ENCODE measurements at places on chromosomes 7 and 10.
A peak's percentile ranks its signal among the peaks of the same experiment; 100 is the strongest.

DNA sequence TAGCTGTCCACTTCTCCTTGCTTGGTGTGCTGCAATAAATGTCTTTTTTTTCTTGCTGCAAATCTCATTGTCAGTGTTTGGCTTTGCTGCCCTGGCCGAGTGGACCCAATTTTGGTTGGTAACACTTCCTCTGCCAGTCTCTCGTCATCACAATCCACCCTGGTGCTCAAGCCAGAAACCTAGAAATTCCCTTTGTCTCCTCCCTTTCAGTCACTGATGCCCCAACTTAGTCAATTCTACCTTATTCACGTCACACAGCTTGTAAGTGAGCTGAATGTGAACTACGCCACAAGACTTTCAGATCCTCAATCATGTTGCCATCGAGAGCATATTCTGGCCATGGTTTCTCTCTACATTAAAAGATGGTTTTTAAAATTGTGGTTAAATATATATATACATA lies 13.0 kb upstream of the FRA10AC1 start:
- DNase-seq: no peak

DNA sequence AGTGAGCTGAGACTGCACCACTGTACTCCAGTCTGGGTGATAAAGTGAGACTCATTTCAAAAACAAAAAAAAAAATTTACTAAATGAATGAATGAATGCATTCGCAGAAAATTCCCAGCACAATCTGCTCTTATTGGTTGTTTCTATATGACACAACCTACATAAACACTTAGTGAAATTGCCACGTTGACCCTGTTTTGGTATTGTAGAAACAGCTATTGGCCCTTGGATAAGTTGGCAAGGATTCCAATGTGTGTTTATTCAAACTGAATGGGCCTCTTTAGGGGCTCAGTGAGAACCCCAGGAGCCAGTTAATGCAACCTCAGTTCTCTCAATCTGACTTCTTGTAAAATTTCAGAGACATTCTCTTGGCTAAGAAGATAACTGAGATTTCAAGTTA lies 66.0 kb downstream of the HHEX start:
- no peak for DNase-seq

DNA sequence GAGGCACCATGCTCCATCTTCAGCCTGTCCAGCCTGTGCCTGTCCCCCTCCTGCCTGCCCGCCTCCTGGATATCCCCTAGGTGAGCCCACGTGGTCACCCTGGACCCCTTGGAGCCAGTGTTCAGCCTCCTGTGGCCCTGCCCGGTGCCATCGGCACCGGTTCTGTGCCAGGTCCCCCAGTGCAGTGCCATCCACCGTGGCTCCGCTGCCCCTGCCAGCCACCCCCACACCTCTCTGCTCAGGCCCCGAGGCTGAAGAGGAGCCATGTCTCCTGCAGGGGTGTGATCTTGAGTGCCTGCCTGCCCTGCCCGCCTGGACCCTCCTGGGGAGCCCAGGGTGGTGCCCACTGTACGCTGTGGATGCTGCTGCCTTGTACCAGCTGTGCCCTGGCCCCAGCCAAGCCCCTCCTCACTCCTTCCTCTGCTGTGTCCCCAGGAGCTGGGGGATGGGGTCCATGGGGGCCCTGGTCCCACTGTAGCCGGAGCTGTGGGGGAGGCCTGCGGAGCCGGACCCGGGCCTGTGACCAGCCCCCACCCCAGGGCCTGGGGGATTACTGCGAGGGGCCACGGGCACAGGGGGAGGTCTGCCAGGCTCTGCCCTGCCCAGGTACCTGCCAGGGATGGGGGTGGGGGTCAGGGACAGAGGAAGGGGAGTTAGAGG lies 26.2 kb upstream of the ZNF862 start:
- no peak for DNase-seq

DNA sequence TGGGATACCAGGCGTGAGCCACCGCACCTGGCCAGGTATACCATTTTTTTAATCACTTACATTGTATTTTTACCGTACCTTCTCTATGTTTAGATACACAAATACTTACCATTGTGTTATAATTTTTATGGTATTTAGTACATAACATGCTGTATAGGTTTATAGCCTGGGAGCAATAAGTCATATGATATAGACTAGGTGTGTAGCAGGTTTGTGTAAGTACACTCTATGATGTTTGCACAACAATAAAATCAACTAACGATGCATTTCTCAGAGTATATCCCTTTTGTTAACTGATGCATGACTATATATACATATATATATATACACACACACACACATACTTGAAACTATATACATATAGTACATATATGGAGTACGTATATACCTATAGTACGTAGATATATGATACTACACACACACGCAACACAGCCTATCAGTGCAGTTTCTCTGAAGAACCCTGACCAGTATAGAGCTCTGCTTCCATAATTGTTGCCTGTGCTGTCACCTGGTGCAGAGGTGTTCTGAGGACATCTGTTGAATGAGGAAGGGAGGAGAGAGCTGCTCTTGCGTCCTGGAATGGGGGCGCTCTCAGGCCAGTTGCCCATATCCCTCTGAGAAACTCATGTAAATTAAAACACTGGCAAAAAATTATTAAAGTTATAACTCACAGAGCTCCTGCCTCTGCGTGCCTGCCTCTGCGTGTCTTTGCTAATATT lies 315.3 kb downstream of the FGFR2 start:
- DNase-seq: no peak

GRCh38 chr7:32206987-32207386 lies 136.8 kb upstream of the PDE1C start:
- no peak for DNase-seq

GRCh38 chr7:159094023-159094740 lies 50.5 kb downstream of the VIPR2 start:
- DNase-seq: no peak

GRCh38 chr7:37150180-37150579 lies 298.5 kb downstream of the ELMO1 start:
- DNase-seq: no peak

DNA sequence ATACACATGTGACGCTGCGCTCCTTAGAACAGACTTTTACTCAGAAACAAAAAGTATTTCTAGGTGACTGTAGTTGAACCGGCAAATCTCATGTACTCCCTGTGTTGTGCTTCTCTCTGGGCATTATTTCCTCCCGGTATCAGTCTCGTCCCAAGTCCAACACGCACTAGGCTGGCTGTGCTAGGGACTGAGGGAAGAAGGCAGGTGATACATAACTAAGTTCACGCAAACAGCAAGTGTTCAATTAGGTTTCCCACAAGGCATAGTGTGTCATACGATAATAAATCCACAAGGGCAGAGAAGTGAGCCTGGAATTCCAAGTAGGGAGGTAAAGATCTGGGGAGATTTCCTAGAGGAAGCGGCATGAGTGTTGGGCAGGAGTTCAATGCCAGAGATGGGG lies 20.4 kb downstream of the FAM53B start:
- DNase-seq: no peak

DNA sequence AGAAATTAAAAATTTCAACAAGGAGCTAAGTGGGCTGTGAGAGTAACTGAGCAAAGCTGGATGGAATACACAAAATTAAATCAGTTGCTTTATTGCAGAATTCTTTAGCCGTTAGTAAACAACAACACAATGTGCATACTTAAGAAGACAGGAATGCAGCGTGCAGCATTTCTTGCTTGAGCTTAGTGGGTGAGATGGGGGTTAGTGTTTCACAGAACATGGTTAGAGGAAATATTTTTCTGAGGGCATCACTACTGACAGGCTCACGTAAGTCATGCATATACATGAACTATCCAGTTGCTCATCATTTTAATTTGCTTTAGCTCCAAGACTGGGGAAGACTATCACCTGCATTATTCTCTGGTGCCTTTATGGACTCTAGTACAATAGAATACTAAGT lies 80.8 kb downstream of the CD36 start:
- DNase-seq: no peak

DNA sequence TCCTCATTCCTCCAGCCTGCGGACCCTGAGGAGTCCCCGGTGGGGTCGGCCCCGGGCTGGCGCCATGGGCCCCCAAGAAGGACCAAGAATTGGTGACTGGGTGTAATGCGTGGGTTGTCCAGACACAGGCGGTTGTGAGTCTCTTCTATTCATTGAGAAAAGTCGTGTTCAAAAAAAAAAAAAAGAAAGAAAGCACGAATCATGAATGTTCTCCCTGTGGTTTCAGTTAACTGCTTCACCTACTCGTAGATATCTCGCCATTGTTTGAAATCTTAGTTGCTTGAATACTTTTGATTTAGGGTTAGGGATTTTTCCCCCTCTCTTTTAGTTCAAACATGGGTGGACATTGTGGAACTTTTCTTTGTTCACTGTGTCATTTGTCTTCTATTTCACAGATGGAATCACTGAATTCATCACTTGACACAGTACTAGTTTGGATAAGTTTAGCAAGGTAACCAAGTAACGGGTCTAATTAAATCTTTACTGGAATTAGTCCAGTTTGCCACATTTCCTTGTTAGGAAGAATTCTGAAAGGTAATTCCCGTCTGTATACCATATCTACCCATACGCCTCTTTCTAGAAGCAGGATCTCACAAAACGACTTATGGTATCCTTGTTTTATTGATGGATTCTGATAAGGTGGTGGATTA lies 775 bp downstream of the STARD3NL start:
- DNase-seq: no peak

- no peak for DNase-seq
Measured at GRCh38 chr7:40979296-40979695, 723.6 kb downstream of the INHBA start.

DNA sequence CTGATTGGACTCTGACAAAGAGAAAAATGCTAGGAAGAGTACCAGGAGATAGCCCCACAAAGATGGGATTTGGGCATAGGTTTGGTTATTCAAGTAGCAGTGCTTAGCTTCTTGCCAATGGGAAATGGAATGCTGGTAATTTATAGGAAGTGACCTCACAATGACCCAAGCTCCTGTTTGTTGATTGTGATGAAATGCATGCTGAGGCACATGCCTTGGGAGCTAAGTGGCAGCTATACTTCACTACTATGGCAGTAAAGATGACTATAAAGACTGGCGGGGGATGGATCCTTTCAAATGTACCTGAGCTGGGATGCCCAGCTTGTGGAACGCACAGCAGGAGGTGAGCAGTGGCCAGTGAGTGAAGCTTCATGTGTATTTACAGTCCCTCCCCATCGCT lies 153.8 kb downstream of the ZNF22 start:
- DNase-seq: no peak

- peak; percentile 67 for DNase-seq
Measured at GRCh38 chr10:71255808-71256660, 43.7 kb downstream of the UNC5B start.

DNA sequence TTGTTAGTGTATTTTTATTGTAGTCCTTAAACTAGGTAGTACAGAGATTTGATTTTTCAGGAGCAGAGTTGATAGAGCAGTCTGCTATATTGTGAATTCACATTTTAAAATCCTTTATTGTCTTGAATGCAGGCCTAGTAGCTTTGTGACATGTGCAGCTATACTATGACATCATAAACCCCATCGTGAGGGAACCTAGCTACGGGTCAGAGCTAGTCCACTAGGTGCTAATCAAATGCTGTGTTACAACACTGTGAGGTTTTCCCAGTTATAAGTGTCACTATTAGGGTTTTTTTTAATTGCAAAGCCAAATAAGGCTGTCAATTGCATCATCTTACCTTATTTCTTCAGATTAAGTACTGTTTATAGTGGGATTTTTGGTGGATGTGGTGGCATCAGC lies 40.7 kb downstream of the CREM start:
- DNase-seq: no peak

- DNase-seq: no peak
Measured at GRCh38 chr10:131912620-131913019, 11.8 kb downstream of the PPP2R2D start.

DNA sequence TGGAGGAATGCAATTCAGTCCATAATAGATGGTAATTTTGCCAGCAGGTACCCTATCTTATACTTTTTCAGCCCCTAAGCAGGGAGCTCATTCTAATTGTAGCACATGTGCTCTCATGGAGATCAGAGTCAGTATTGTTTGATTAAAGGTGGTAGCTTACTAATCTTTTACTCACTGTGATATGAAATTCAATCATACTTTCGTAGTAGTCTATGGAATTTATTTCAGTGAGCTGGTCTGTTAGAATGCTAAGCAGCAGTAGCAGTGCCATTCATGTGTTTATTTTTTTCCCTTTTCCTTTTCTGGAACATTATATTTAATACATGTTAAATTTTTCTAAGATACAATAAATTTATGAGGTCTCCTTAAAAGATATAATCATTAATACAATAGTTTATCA lies 109.0 kb downstream of the ST7 start:
- DNase-seq: no peak

- DNase-seq: no peak
Measured at GRCh38 chr10:69088471-69088769, 517 bp downstream of the SRGN start.

- no peak for DNase-seq
Measured at GRCh38 chr10:60921633-60922032, 22.4 kb downstream of the RHOBTB1 start.

DNA sequence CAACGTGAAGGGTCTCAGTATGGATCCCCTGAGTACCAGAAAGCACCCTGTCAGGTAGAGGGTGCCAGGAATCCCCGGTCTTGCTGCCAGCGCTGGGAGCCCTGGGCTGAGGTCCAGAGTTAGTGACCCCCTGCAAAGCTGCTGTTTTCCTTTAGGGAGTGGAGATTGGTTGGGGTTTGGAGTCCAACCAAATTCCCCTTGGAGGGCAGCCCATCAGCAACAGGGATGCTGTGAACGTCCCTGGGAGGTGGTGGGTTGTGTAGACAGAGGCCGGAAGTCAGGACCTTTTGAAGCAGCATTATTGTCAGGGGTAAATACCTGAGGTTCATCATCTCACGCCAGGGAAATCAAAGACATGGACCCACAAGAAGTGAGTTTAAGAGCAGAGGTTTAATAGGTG lies 104.2 kb downstream of the COL26A1 start:
- DNase-seq: no peak

DNA sequence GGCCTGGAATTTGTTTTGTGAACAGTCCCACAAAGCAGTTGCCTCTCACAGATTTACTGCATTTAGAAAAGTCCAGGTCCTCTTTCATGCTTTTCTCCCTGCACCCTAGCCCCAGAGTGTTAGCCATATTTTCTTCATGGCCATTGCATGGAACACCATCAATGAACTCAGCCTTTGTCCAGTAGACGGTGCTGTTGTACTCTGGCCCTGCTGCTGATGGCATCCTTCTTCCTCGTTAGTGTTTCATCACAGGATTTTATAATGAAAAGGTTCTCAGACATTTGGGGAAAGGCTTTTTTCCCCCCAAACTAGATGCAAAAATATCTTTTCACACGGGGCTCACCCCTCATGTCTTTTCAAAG lies 93.0 kb upstream of the SLC25A13 start:
- no peak for DNase-seq

GRCh38 chr10:133130602-133131001 lies 29.4 kb upstream of the KNDC1 start:
- no peak for DNase-seq
